ENCODE measurements at places on chromosomes 7 and 10. TPM values are rescaled to one million over a fixed set of nuclear protein-coding genes. Genes with fewer than 3 reads are reported as not detected.

- no peak for DNase-seq
Observed at GRCh38 chr10:1399431-1400100, 337.8 kb downstream of the ADARB2 start.

DNA sequence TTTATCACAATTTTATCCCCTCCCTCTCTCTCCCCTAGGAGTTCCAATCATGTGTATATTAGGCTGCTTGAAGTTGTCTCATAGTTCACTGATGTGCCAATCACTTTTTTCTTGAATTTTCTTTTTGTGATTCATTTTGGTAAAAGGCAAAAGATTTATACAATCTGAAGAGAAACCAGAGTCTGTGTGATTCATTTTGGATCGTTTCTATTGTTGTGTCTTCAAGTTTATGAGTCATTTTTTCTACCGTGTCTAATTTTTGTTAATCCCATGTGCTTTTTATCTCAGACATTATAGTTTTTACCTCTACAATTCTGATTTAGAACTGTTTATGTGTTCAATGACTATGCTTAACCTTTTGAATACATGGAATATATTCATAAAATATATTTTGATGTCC lies 483.9 kb upstream of the AUTS2 start:
- no peak for DNase-seq

GRCh38 chr7:494259-494687 lies 25.4 kb downstream of the PDGFA start:
- DNase-seq: no peak

Gene TFEC
- not detected for polyA plus RNA-seq

Measured in BJ (cell line).